ENCODE measurements at places on chromosomes 6 and 20.

DNA sequence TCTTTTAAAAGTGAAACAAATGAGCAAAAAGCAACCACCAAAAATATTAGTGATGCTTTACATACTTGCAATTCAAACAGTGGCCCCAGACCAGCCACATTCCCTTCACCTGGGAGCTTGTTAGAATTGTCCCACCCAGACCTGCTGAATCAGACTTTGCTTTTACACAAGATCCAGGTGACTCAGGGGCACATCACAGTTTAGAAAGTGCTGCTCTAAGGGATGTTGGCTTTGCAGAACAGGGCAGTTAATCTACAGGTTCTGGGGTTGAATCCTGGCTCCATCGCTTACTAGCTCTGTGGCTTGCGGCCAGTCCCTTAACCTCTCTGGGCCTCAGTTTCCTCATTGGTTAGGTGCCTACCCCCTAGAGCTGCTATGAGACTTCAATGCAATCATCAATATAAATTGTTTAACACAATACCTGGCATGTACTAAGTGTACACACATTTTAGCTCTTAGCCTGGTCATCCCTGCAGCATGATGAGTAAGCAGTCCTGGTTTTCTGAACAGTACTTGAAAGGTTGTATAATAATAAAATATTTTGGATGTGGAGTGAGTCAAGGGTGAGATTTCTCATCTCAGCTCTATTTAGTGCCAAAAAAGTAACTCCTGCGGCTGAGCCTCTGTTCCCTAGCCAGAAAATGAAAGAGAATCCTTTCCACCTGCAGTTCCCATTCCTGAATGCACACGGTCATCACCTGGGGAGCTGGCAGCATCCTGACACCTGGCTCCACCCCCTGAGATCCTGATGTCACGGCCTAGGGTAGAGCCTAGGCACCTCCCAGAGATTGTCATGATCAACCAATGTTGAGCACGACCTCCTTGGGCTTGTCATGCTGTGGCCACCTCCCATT, 162.7 kb downstream of the ANKRD60 start:
- DNase-seq: no peak

DNA sequence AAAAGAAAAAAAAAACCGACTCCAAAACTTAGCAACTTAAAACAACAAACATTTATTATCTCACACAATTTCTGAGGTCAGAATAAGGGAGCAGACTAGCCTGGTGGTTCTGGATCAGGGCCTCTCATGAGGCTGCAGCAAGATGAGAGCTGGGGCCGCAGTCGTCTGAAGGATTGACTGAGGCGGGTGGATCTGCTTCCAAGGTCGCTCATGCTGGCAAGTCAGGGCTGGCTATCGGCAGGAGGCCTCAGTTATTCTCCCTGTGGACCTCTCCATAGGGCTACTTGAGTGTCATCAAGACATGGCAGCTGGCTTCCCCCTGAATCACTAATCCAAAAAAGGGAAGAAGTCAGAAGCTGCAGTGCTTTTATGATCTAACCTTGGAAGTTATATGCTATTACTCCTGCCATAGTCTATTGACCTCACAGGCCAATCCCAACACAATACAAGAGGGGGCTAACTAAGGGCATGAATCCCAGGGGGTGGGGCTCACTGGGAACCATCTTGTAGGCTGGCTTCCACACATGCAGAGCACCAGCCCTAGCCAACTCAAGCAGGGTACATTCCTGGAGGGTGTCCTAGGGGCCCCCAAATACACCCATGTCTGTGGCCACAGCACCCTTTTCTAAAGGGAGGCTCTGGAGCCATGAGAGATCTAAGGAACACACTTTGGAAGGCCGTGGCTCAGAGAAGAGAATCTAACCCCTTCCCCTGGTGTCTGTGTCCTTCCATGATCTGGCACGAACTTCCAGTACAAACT, 11.3 kb downstream of the EBF4 start:
- no peak for DNase-seq

DNA sequence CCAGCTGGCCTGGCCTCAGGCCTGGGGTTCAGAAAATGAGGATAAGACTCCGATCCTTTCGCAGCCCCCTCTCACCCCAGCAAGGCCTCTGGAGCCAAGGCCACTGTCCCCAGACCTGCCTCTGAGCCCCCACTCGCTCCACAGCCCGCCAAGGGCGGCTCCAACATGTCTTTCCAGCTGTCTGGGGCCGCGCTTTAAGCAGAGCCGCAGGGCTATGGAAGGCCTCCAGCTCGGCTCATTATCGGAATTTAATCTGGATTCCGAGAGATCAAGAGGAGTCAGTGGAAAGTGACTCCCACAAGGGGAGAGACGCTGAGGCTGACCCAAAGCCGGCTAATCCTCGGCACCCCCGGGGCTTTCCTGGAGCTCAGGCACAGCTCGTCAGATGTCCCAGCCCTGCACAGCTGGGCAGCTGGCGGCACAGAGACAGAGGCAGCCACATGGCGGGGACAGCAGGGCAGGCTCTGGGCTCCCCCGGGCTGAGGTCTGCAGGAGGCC, 41.8 kb downstream of the BMP7 start:
- no peak for DNase-seq

DNA sequence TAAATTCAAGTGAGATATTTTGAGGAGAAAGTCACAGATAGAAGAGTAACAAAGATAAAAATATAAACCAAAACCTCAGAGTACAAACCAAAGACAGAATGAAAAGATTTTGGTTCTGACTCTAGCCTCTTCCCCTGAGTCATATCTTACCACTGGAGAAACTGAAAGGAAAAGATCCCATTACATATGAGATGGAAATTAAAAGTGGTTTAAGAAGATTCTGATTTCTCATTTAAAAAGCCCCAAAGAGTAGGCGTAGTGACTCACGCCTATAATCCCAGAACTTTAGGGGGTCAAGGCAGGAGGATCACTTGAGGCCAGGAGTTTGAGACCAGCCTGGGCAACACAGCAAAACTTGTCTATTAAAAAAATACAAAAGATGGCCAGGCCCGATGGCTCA, 30.6 kb downstream of the SPINT4 start:
- no peak for DNase-seq

DNA sequence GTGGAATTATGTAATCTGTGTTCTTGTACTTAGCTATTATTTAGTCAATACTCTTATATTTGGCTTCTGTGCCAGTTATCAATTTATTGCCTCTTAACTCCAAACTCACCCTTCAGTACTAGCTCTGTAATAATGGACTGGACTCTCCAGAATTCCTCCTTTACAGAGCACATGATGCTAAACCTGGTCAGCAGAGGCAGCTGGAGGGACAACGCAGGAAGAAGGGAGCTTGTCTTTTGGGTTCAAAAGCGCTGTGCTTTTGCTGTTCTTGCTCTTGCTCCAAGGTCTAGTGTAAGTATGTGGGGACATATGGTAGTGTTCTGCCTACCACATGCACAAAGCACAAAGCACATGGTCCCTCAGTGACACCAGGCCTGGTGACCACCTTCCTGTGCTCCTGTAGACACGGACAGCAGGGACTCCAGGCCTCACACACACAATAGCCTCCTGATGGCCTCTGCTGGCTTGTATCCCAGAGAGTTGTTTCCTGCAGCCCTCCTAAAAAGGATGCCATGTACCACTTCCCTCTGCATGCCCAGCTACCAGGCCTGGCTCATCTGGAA, 46.1 kb downstream of the CHD6 start:
- DNase-seq: no peak

DNA sequence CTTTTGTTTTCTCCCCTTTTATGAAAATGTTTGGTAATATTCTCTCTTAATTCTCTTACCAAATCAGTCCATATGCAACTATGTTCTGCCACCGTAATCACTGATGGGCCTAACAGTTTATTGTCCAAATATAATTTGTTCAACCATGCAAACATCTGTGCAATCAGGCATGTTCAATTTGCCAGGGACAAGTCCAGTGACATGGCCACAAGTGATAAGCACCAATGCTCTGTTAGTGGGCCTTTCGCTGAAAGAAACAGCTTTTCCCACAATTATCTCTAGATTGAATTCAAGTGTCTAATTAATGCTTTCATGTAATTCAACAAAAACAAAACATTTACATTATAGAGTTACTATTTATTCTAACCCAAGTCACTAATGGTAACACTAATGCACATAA, 53.3 kb downstream of the EPB41L2 start:
- DNase-seq: no peak

GRCh38 chr6:45314146-45314545, 14.0 kb upstream of the RUNX2 start:
- no peak for DNase-seq

DNA sequence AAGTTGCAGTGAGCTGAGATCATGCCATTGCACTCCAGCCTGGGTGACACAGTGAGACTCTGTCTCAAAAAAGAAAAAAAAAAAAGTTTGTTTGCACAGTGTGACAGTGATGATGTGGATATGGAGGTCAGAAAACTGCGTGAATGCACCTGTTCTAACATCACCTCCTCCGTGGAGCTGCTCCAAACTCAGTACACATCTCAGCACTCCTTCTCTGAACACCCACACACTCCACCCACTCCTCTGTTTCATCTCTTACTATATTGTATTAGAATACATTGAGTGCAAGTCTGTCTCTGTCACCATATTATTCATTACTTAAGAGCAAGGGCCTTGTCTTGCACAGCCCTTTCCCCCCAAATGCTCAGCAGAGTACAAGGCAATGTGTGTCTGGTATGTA, 51.5 kb upstream of the ENPP4 start:
- no peak for DNase-seq

GRCh38 chr20:20413810-20414281, 45.9 kb downstream of the INSM1 start:
- DNase-seq: no peak

DNA sequence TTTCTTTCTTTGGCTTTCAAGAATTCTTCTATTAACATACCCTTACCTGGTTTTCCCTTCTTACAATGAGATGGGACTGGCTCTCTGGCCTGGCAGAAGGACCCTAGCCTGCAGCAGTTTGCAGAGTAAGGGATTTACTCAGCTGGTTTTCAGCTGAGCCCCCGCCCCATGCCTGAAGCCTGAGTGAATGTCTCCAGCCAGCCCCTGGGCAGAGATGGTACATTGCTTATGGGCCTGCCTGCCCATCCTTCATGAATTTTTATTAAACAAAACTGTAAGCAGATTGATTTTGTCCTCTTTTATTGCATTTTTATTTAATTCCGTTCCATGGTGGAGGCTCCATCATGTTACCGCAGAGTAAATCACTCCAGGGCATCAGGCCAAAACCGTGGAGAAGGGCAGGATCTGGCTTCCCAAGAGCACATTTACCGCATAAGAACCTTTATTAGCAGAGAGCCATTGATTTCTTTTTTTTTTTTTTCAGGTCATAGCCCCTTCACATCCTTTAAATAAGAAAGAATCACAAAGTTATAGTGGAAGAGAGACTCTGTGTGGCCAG, 316.2 kb downstream of the DHX35 start:
- no peak for DNase-seq

GRCh38 chr6:5246141-5247097, 14.3 kb downstream of the LYRM4 start:
- no peak for DNase-seq
